ENCODE measurements at places on chromosomes 1 and 21. TPM values are rescaled to one million over a fixed set of nuclear protein-coding genes. Genes with fewer than 3 reads are reported as not detected.

The GIPC2 gene
- 3.6 TPM for total RNA-seq

The C1QTNF12 gene
- total RNA-seq = not detected

The OR2T29 gene
- total RNA-seq = not detected

The S100A9 gene
- 90.3 TPM for total RNA-seq

The LHX8 gene
- total RNA-seq = not detected

The FCER1A gene
- 2.0 TPM for total RNA-seq

The BGLAP gene
- 0.98 TPM for total RNA-seq

The PDZK1IP1 gene
- 69.4 TPM for total RNA-seq

The USP21 gene
- total RNA-seq = 24.9 TPM

The E2F2 gene
- under 0.01 TPM for total RNA-seq

The FCRL1 gene
- 0.32 TPM for total RNA-seq

The KCNE2 gene
- total RNA-seq = 0.66 TPM

The FCRL3 gene
- total RNA-seq = not detected

The FAAH gene
- 18.1 TPM for total RNA-seq

GRCh38 chr1:75198761-75199160 lies 64.6 kb downstream of the LHX8 start:
- DNase-seq = no peak

GRCh38 chr1:197462539-197462938 lies 194.5 kb downstream of the CRB1 start:
- DNase-seq = no peak

GRCh38 chr1:228939001-228939691 lies 203.9 kb downstream of the RHOU start:
- no peak for DNase-seq

GRCh38 chr1:48194801-48195200 lies 27.7 kb upstream of the SLC5A9 start:
- no peak for DNase-seq

DNA sequence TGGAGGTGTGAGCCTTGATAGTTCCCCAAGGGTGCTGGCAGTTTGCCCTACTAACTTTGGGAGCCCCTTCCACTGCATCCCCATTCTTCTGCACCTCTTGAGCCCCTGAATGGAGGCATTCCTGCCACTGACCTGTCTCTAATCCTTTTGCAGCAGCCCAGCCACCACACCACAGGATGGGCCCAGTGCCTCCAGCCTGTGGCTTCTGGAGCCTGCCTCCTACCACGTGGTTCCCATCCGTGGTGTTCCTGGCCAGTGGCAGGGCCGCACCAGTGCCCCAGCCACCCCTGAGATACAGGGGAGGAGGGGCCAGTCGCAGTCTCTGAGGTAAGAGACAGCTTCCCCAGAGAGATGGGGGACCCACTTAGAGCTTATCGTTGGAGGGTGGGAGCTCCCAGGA lies 14.4 kb downstream of the INAVA start:
- DNase-seq = no peak

- DNase-seq = no peak
Measured at GRCh38 chr1:198363625-198364151, 176.8 kb downstream of the ATP6V1G3 start.

DNA sequence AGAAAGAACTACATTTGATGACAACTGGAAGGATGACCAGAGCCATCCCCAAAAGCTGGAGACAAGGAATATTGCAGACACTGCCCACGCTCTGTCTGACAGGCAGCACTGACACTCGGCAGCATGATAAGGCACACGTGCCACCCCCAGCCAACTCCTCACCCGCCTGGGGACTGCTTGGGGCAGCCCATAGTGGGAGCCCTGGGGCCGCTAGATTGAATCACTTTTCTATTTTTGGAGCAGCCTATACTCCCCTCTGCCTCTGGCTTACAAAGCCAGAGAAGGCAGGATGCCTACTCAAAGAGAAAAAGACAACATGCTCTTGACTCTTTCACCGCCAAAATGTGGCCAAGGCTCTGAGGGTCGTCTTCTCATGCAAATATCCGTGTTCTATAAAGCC lies 1.3 kb downstream of the SMG5 start:
- no peak for DNase-seq

DNA sequence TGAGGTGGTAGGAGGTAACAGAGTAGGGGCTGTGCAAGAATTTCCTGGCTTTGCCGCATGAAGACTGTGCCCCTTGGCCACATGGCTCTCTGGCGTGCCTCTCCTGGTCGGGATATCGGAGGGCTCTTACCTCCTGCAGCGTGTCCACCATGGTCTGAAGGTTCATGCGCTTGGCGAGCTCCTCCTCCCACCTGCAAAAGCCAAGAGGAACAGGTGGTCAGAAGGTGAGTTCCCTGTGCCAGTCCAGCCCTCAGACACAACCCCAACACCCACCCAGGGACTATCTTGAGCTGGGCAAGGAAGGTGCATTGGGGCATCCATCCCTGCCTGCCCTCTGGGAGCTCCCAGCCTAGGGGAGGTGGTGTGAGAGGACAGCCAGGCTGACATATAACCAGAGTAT lies 18.6 kb upstream of the ALDH4A1 start:
- DNase-seq = no peak

GRCh38 chr1:31746687-31747086 lies 17.5 kb downstream of the ADGRB2 start:
- no peak for DNase-seq

DNA sequence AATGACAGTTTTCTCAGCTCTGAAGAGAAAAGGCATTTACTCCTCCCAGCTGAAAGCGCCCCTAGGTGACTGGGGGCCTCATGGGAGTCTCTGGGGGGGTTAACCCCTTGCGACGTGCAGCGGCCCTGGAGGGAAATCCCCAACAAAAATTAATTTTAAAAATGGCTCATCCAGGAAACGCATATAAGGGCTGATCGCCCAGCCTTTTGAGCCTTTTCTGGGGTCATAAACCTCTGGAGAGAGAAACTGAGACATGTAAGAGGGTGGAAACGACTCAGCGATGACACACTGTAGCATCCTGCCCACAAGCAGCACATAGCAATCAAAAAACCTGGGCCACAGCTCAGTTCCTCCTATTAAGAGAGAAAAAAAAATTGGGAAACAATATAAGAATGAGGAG lies 20.4 kb upstream of the HPDL start:
- DNase-seq = no peak

- DNase-seq = no peak
Measured at GRCh38 chr1:184661801-184662200, 92.9 kb downstream of the EDEM3 start.

GRCh38 chr1:21904704-21905520 lies 32.2 kb downstream of the HSPG2 start:
- DNase-seq = peak; percentile 93

- DNase-seq = no peak
Measured at GRCh38 chr1:236491469-236492136, 32.2 kb upstream of the LGALS8 start.

DNA sequence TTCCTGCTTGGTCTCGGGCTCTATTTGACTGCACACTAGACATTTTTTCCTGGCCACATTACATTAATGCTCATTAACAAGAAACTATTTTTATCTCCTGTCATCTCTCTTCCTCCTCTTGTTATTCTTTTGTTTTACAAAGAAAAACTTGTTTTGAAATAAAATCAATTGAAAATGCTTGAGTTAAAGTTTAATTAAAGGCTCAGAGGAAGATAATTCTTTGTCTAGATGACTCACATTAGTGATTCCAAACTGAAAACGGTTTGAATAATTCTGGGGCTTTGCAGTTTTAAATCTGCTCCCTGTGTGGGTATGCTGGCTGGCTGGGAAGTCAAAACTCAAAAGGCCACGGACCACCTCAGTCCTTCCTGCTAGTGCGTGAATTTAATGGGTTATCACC lies 29.6 kb downstream of the RGS5 start:
- DNase-seq = no peak

DNA sequence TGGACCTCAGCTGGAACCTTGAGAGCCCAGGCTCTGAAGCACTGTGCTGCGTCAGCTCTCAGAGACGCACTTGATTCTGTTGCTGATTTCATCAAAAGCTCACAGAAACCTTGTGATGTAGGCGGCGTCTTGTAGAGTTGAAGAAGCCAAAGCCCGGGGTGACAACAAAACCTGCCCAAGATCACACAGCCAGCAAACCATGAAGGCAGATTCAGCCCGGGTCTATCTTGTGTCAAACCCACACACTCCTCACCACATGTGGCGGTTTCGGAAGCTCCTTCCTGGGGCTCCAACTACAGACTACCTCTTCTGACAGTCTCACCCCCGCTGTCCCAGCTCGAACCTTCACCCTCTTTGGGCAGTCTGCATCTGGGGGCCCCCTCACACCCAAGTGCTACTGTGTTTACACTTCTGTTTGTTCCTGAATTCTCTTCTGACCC lies 50.4 kb downstream of the TENT5C start:
- DNase-seq = no peak

DNA sequence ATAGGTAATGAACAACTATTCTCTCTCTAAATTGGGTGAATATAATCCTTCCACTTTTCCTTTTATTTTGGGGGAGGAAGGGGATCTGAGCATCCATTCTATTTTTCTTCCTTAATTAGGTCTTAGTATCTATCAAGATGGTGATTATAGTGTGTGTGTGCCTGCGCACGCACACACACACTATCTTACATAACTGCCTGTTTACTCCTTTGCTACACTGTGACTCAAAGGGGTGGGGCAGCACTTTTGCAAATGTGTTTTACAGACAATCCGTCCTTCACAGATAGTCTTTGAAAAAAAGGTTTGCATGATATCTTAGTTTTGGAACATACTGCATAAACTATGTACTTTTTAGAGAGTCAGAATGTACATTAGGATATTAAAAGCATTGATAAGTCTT lies 191.5 kb downstream of the SDCCAG8 start:
- no peak for DNase-seq

DNA sequence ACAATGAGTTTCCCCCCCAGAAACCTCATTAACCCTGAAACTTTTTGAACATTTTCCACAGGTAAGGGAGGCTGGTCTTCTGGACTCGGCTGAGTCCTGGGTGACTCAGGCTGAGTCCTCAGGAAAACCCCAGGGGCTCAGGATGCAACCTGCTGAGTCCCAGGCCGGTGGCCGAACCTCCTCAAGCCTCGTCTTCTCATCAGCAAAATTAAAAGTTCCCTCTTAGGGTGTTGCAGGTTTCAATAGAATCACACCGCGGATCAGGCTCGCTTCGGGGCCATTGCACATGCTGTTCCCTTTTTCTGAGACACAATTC lies 35.0 kb upstream of the GRHL3 start:
- DNase-seq = no peak

GRCh38 chr1:58883037-58883887 lies 99.4 kb upstream of the JUN start:
- DNase-seq = peak; percentile 72

GRCh38 chr1:70220015-70220414 lies 1.2 kb upstream of the SRSF11 start:
- no peak for DNase-seq

GRCh38 chr1:7646981-7647901 lies 123.9 kb upstream of the VAMP3 start:
- DNase-seq = peak; percentile 77

- DNase-seq = no peak
Measured at GRCh38 chr1:5920201-5920600, 72.0 kb downstream of the NPHP4 start.

GRCh38 chr21:23111070-23111600 lies 2112.9 kb downstream of the NCAM2 start:
- DNase-seq = no peak

DNA sequence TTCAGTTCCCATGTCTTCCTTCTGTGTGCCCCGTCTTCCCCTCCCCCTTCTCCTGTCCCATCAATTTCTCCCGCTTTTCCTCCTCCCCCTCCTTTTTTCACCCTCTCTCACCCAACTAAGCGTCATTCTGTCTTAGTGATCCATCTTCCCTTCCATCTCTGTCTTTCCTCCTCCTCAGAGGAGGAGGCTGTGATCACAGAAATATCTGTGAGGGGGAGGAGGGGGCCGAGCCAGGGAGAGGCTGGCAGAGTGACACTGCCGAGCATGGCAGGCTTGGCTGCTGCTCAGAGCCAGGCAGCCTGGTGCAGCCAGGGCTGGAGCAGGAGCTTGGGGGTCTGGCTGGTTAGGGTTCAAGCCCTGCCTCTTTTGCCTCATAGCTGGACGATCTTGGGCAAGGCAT lies 7.6 kb downstream of the HTR6 start:
- DNase-seq = no peak

DNA sequence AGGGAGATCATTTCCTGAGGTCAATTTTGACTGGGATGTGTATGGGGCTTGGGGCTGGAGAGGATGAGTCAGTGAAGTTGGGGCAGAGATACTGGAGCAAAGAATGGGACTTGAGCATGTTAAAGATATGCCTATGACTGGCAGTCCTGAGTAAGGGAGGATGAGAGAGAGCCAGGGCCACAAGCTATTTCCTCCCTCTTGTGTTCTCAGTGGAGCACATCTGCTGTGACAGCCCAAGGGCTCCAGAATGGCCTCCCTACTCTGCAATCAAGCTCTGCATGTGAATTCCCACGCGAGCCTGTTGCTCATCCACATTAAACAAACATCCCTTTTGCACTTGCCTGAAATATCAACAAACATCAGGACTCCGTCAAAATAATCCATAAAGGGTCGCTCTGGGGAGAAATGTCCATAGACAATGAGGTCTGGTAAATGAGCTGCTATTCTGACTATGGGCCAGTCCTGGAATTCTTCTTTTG lies 9.2 kb downstream of the ADCY10 start:
- no peak for DNase-seq

DNA sequence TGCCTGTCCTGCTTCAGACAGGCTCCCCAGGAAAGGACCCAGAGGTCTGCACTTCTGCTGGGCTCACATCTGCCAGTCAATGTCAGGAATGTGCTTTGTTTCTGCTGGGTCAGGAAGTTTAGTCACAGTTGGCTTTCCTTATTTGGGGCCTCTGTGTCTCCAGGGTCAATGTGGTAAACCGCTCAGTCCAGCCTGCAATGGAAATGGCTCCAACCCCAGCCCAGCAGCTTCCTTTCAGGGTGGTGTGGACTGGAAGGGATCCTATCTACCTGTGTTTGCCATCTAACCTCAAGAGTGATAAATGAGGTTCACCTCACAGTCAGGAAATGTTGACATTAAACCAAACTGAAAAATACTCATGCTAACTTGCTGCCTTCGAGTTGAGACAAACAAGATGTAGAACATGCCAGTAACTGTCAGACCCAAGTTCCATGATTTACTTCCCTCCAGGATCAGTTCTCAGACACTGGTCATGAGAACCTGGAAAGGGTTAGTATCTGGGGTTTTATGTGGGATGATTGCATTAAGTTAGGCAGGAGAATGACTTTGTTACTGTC lies 20.3 kb downstream of the ENO1 start:
- DNase-seq = no peak

DNA sequence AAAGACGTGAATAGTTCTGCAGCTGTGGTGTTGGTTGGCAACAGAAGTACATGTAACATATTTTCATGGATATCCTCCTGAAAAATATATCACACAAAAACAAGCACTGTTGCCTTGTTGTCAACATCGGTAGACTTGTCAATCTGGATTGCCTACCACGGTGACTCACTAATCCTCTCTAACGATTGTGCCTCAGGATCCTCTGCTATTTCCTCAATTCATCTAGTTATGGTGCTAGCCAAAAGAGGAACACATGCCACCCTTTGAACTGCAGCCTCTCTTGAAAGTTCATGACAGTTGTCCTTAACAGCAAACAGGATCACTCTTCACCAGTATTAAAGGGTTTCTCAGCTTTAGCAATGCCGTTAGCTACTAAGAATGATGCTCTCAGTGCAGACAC lies 25.7 kb downstream of the RASAL2 start:
- DNase-seq = no peak
